ENCODE measurements at places on chromosomes 7 and 10.

GRCh38 chr10:66629996-66630395, 295.8 kb upstream of the LRRTM3 start:
- no peak for DNase-seq

DNA sequence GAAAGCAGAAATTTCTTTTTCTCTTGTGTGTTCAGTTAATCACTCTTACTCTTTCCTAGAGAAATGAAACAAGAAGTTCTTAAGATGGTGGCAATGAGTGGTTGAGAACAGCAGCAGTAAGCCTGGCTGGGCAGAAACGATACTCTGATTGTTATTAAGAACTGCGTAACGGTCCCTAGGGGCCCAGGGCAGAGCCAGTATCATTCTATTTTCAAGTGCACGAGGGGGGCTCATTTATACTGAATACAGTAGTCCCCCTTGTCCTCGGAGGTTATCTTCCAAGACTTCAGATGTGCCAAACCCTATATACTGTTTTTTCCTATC, 64.9 kb downstream of the EEPD1 start:
- DNase-seq: no peak

GRCh38 chr10:26839966-26840627, 20.7 kb downstream of the ABI1 start:
- DNase-seq: no peak

- no peak for DNase-seq
These were observed 16.5 kb upstream of the ANTXRL start for GRCh38 chr10:46270086-46270811.

- DNase-seq: no peak
These were observed 142.8 kb upstream of the CALCR start for GRCh38 chr7:93717217-93717900.

GRCh38 chr7:69764147-69764546, 165.9 kb downstream of the AUTS2 start:
- no peak for DNase-seq

GRCh38 chr10:49817845-49818244, 55.7 kb upstream of the OGDHL start:
- no peak for DNase-seq

- no peak for DNase-seq
These were observed 15.4 kb downstream of the TECTB start for GRCh38 chr10:112298581-112298980.

GRCh38 chr7:141483044-141483443, 68.2 kb upstream of the AGK start:
- DNase-seq: no peak

DNA sequence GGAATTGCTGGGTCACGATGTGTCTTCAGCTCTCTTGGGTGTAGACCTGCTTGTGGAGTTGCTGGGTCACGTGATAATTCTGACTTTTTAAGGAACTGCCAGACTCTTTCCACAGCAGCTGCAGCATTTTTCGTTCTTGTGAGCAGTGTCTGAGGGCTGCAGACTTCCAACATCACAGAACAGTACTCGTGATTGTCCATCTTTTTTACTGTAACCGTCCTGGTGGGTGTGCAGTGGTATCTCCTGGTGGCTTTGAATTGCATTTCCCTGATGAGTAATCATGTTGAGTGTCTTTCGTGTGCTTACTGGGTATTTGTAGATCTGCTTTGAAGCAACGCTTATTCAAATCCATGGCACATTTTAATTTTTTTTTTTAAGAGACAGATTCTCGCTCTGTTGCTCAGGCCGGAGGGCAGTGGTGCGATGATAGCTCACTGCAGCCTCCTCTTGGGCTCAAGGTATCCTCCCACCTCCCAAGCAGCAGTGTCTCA, 22.7 kb downstream of the INPP5A start:
- DNase-seq: no peak

DNA sequence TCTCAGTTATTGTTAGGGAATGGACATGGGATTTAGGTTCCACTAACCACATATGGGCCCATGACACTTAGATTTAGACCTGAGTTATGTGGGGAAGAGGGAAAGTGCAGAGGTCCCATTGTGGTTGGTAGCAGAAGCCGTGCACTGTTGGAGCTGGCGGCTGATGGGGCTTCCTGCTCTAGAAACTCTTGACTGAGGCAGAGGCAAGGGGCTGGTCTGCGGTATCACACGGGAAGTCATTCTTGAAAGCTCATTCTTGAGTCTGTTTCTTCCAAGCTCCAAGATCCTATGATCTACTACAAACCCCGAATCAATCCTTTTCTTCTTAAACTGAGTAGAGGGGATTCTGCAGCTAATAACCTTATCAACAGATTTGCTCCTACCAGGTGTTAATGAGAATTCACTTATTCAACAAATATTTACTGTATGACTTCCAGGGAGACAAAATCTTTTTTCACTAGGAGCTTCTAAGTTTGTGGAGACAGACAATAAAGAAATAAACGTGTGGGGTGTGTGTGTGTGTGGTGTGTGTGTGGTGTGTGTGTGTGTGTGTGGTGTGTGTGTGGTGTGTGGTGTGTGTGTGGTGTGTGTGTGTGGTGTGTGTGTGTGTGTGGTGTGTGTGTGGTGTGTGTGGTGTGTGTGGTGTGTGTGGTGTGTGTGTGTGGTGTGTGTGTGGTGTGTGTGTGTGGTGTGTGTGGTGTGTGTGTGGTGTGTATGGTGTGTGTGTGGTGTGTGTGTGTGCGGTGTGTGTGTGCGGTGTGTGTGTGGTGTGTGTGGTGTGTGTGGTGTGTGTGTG, 57.1 kb downstream of the AOC1 start:
- peak; percentile 49 for DNase-seq
